ENCODE measurements at places on chromosomes 6 and 20.

GRCh38 chr6:75145211-75145610 lies 60.6 kb downstream of the COL12A1 start:
- no peak for DNase-seq

DNA sequence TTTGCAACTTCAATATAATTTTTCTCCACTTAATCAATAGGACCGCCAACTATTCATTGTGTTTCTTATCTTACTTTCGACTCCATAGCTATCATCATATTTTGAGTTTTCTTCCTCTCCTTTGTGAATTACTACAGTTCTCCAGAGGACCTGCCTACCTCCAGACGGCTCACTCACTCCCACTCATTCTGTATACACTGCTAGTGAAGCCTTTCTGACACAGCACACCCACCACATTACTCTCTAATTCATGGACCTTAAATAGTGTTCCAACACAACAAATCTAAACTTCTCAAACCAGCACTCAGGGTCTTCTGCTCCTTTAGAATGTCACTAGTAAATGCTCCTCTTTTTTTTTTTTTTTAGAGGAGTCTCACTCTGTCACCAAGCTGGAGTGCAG lies 23.8 kb downstream of the FKBP5 start:
- no peak for DNase-seq

DNA sequence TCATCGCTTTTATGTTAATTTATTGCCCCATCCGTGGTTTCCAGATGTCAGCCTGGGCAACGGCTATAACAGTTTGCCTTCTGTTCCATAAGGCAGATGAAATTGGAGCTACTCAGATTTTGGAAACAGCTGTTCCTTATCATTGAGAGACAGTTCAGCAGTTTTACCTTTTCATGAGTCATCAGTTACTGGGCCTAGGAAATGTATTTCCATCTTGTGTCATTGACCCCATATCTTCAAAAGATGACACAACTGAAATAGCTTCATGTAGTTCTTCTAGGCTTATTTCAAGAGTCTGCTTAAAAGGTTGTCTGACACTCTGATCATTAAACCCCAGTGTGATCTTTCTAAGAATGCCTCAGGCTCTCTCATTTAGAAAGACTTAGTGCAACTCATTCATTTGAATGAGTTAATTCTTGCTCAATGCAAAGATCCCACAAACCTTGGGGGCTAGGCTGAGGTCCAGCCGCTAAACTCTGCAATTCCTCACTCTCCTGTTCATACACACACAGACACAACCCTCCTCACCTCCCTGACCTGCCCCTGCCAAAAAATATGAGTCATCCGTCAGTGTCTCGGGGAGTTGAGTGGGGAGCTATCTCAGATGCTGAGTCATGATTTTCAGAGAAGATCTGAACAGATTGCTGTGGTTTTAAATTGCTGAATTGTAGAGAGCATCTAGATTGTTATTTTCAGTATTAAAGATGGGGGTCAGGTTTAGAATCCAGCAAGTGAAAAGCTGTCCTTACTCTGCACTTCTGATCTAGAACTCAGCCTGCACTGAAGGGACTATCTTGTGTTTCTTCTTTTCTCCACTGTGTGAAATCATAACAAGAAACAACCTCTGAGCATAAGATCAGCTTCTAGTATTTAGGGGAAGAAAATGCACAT lies 61.8 kb downstream of the RPP40 start:
- no peak for DNase-seq

DNA sequence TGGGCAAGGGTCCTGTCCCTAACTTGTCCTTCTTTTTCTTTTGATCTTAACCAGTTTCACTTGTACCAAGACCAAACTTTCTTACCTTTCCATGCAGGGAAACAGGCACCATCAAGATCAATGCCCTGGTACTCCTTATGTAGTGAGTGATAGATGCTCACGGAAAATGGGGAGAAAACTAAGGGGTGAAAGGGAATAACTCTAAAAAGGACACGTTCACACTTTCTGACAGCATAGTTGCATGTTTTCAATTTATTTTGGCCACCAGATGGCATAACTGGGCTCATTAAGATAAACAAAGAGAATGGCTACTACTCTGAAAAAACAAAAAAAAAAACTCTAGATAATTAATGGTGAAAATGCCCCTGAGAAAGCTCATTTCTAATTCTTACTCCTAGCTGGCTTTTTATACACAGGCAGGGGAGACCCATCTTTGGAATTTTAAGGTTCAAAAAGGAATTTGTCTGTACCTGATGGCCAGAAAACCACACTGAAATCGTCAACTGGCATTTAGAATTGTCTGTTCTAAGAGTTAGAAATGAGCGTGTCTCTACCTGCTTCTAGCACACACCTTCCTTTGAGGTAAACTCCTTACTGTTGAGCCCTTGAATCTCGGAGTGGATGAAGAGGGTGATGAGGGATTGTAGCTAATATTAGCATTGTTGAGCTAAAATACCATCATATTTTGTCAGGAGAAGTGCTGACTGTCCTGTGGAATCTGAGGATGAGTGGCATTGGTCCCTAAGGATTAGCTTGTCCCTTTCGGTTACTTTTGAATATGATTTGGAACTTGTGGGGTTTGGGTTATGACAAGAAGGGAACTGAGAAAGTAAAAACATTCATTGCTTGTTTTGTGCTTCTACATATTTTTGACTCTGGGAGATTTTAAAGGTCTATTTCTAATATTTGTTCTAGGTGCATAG lies 62.2 kb upstream of the DDR1 start:
- DNase-seq, result no peak

DNA sequence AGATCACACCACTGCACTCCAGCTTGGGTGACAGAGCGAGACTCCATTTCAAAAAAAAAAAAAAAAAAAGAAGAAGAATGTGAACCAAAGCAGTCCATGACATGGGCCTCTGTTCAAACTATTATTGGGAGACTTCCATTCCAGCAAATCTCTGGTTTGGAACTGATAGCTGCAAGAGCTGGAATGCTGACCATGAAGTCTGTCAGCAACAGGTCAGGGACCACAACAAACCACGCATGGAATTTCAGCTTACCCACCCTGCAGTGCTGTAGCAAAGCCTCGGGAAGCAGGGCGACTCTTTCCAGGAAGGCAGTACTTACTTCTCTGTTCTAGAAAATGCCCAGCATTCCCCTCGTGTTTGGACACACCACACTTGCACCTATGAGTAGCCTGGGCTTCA lies 34.1 kb upstream of the TBC1D7 start:
- no peak for DNase-seq

- DNase-seq, result no peak
Observed at GRCh38 chr6:32151863-32152768, at the start of gene PRRT1. Gene PRRT1, minus strand, starts transcription at chr6:32151939. Its CDS starts 112 bp downstream, at chr6:32151827.

DNA sequence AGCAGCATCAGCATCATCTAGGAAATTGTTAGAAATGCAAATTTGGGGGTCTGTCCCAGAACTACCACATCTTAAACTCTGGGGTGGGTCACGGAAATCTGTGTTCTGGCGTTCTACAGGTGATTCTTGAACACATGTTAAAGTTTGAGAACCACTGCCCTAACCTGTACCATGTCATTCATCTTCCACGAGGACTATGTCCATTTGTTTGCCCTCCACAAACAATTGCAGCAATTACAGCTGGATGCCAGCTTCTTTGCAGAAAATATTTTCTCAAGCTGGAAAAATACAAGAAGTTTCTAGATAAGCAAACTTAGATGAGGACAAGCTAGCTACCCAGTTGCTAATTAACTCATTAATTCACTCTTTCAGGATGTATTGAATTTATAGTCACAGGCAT lies 54.1 kb downstream of the MAFB start:
- DNase-seq, result no peak

DNA sequence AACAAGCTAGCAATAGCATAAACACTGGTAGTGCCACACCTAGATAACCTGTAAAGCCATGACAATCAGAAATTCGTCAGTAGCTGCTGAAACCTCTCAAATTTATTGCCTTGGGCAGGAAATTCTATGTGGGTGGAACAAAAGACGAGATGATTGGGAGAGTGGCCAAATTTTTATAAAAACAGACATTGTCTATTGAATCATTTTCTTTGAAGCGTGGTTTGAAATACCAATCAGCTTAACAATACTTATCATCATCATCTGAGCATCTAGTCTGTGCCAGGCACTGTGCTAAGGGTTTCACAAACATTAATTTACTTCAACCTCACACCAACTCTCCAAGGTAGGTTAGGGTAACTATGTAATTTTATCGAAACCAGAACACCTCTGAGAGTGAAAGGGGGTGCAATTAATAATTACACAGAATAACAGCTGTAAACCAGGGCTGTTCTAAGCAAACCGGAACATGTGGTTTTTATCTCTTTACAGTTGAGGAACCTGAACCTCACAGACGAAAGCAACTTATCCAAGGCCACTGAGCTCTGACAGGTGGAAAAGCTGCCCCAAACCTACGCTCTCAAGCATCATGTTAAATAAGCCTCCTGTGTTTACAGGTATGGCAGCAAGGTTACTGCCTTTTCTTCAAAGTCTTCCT lies 43.4 kb downstream of the NHSL1 start:
- no peak for DNase-seq

GRCh38 chr6:105990151-105990550 lies 96.0 kb upstream of the PRDM1 start:
- no peak for DNase-seq

DNA sequence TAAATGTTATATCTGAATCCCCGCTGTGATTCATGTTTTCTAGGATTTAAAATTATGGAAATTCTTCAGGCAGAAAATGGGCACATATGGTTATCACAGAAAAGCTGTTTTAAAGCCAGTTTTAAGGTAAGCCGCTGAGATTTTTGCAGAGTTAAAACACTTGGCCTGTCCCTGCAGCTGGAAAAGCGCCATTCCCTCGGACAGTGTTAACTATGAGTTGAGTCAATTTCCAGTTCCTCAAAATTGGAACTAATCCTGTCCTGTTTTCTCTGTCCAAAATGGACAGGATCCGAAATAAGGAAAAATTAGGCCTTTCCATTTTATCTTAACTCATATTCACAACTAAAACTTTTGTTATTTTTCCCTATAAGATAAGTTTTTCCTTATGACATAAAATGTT lies 225.2 kb downstream of the SAMD5 start:
- DNase-seq, result no peak

GRCh38 chr6:123529843-123530242 lies 106.9 kb downstream of the TRDN start:
- DNase-seq, result no peak

DNA sequence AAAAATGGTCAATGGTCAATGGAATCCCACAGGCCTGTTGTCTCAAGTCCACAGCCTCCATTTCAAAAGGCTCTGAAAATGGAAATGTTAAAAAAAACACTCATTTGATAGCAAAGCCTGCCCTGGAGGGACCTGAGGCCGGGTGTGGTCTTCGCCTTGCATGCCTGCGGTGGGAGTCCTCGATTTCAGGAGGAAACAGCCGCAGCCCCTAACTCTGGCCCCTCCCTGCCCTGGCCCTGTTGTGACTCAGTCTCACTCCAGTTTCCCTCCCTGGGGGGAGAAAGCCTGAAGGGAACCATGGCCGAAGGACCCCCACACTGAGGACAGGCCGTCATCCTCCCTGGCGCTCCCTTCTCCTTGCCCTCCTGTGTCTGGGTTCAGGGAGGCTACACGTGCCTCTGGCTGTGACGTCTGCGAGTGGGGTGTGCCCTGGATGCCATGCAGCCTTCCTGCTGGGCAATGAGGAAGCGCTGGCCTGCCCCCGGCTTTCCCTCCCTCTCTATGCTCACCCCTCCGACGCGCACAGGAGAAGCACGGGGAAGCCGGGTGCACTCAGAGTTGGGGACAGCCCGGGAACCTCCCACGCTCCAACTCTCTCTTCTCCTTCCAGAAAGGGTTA lies 9.2 kb downstream of the BHLHE23 start:
- no peak for DNase-seq

Measured in NCI-H2029 treated with DMSO at 0.1 percent for 48 hours (cell line).